ENCODE measurements at places on chromosomes 2 and 18.

GRCh38 chr18:26700728-26701127 is 152.4 kb upstream of the KCTD1 start:
- no peak for DNase-seq

DNA sequence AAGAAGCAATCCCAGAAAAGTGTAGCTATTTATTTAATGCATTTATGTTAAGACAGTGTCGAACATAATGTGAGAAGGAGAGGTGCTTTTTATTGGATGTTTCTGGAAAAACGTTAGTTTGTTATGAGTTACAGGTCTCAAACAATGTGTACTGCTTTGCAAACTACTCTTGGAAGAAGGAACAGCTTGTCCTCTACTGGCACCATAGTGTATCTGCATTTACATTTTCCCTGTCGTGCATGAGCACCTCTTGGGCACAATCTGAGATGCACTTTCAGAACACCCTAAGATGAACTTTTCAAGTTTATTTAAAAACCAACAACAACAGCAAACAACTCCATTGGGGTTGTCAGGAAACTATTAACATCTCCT is 22.8 kb downstream of the CCNYL1 start:
- no peak for DNase-seq

DNA sequence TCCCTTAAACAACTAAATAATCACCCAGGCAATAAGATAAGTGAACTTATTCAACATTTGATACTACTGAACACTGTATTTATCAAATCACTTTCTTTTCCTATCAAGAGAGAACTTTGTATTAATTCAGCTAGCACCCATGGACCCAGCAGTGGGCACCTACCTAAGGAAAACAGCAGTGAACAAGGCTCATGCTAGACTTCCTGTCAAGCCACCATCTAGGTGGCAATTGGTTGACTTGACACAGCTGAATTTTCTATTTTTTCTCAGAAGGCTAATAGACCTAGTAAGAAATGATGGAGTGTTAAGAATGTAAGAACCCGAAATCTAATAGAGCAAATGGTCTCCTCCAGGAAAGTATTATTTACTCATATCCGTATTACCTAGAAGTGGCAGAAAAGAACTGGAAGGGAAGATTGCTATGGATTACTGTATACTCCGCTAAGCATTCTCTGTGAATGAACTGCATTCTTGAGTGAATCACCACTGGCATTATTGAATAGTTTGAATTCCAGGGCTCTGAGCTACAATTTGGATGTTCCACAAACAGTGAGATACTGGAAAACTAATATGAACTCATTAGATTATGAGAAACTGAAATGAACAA is 988.2 kb upstream of the CDH2 start:
- DNase-seq, result peak; percentile 94

DNA sequence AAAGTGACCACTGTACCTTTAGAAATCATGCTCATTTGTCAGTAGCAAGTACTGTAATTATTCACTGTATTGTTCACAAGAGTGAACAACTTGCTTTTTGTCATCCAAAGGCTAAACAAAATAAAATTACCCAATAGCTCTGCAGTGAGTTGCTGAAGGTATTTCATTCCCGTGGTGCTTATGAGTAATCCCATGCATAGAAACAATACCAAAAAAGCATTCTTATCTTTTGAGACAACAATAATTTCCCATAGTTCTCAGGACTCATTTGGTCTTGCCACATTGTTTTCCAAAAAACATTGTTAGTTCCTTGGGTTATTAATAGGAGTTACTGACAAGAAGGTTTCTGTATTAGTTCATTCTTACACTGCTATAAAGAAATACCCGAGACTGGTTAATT is 503.2 kb upstream of the FAM98A start:
- peak; percentile 53 for DNase-seq

GRCh38 chr2:108823286-108823685 is 36.7 kb downstream of the CCDC138 start:
- no peak for DNase-seq

GRCh38 chr2:98583276-98583675 is 25.0 kb downstream of the COA5 start:
- DNase-seq, result no peak

DNA sequence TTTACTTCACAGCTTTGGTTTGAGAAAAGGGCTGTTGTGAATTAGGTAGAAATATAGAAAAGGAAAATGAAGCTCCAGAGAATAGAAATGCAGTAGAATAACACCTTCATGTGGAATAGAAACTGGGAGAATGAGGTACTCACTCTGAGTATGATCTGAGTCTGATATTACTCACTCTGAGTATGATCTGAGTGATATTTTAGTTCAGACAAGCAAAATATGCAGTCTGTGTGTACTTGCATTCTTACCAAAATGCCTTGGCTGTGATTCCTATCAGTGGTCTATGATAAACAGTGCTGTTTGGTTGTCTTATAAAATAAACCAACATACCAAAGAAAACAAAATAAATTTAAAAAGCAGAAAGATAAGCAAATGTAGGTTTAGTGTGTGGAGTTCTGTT is 487.6 kb downstream of the THSD7B start:
- no peak for DNase-seq

DNA sequence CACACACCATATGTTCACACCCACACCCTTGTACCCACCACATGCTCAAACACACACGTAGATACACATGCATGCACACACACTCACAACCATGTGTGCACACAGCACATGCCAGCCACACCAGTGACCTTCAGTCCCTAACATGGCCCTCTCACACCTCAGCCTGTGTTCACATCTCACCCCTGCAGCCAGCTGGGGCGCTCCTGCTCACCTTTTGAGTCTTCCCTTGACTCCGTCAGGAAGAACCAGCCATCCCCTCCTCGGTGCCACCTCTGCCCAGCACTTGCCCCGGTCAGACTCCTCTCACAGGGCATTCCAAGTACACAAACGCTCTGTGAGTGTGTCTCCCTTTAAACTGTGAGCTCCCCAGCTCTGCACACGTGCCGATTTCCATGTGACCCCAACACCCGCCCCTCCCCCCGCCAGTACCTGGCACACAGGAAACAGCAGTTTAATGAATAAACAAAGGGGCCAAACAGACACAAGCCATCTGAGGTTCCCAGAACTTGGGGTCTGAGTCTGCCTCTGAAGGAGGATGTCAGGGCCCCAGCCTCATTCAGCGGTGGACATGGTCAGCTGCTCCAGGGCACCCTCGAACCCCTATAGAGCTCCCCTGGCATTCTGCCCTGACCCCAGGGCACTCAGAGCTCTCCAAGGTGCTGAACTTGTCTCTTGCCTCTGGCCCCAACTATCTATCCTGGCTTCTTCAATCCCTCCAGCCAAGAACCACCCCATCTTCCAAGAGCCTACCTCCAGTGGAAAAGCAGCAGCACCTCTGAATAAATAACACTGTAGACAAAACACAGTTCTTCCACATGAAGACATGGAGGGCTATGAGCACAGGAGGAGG is 252.9 kb downstream of the ATAD2B start:
- DNase-seq, result no peak

- DNase-seq, result no peak
These were observed 15.7 kb downstream of the NDUFV2 start for GRCh38 chr18:9117980-9118841.

DNA sequence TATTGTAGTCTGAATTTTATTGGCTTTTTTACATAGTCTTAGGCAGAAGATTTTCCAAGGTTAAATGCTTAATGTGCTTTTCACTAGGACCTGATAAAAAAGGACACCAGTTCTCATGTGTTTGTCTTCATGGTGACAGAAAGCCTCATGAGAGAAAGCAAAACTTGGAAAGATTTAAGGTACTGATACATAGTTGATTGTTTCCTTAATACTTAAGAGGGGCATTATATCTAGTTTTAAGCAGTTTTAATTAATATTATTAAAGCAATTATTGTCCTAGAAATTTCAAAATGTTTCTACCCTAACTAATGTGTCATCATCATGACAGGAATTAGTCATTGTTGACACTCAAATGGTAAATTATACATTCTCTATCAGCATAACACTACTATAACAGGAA is 35.3 kb downstream of the DDX1 start:
- DNase-seq, result no peak

- DNase-seq, result no peak
These were observed 13.5 kb upstream of the PRLH start for GRCh38 chr2:237552908-237553307.

Measured in HS-5 (cell line).